NCI-H510A treated with DMSO at 0.1 percent for 48 hours (cell line): ENCODE measurements at places on chromosomes 16 and 17.

GRCh38 chr16:1453316-1453715, 9.0 kb upstream of the CCDC154 start:
- DNase-seq: no peak

GRCh38 chr16:70715055-70715858, 29.4 kb upstream of the MTSS2 start:
- DNase-seq: no peak

- DNase-seq: no peak
These were observed 718 bp upstream of the CBFB start for GRCh38 chr16:67028167-67028695.

GRCh38 chr17:32943647-32944191, 15.8 kb downstream of the TMEM98 start:
- no peak for DNase-seq

GRCh38 chr16:11225677-11226549, 30.1 kb downstream of the SOCS1 start:
- DNase-seq: no peak

- DNase-seq: no peak
These were observed 16.3 kb downstream of the MNT start for GRCh38 chr17:2384439-2385127.
